ENCODE measurements at places on chromosomes 3 and 15.

- H3K27me3 ChIP-seq = no peaks in the 10 kb centered on the region
- H3K4me3 ChIP-seq = no peak overlapping the region
- DNase-seq = no peak
Measured at GRCh38 chr3:156793400-156793799, 32.8 kb upstream of the LEKR1 start.

DNA sequence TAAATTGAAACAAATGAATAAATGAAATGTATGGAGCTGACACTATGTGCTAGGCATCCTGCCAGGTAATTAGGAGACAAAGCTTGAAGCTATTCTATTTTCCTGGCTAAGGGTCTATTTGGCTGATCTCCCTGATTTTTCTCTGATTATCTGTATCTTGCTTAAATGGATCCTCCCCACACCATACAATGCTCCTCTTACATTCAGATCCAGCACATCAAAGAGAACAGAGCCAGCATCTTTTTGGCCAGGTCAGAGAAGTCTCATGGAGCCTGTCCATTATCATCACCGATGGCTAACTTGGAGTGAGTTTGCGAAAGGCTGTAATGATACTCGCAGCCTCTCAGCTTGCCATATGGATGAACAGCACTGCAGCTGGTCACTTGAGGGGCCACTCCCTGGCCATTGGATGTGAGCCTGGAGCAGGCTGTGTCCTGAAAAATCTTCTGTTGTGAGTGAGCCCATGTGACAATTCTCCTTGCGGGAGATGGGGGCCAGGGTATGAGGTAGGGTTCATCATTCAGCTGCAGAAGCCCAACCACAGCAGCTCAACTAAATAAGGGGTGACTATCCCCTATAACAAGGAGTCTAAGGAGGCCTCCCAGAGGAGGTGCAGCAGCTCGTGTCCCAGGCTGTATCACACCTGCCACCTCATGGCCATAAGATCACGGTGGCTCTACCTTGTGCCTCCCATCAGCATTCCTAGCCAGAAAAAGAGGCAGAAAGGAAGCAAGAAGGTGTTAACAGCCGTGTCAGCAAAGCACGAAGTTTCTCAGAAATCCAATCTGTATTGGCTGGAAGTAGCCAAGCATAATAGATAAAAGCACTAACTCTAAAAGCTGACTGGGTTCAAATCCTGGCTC is 69.3 kb upstream of the ST8SIA2 start:
- DNase-seq = no peak
- H3K27ac ChIP-seq = no peak overlapping the region
- no peaks in the 10 kb centered on the region for H3K27me3 ChIP-seq
- H3K4me1 ChIP-seq = no peaks in the 10 kb centered on the region
- no peaks in the 10 kb centered on the region for H3K36me3 ChIP-seq

DNA sequence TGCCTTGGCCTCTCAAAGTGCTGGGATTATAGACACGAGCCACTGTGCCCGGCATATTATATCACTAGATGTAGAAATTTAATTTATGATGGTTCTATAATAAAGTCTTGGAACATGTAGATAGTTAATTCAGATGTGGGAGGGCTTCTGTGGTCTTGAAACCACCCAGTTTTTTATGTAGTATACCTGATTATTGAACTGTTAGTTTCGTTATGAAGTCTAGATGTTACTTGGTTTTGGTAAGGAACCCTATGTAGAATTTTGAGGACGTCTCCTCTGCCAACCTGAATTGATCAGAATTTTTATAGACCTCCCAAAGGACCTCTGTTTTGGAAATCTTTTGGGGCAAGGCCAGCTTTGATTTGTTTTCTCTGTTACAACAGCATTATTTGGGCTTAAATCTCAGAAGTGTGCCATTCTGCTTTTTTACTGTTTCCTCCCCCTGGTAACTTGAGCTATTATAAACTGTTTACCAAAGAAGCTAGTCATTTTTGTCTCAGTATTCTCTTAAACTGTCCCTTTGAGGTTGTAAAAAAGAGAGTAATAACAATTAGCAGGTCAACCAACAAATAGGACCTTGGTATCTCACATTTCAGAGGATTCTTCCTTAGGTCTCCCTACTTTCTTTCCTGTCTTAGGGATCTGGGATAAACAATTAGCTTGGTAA is 20.8 kb downstream of the AKAP13 start:
- H3K36me3 ChIP-seq = peaks cover 5% of the 10 kb centered on the region
- peaks cover 54% of the 10 kb centered on the region for H3K4me1 ChIP-seq
- no peak overlapping the region for H3K4me3 ChIP-seq

DNA sequence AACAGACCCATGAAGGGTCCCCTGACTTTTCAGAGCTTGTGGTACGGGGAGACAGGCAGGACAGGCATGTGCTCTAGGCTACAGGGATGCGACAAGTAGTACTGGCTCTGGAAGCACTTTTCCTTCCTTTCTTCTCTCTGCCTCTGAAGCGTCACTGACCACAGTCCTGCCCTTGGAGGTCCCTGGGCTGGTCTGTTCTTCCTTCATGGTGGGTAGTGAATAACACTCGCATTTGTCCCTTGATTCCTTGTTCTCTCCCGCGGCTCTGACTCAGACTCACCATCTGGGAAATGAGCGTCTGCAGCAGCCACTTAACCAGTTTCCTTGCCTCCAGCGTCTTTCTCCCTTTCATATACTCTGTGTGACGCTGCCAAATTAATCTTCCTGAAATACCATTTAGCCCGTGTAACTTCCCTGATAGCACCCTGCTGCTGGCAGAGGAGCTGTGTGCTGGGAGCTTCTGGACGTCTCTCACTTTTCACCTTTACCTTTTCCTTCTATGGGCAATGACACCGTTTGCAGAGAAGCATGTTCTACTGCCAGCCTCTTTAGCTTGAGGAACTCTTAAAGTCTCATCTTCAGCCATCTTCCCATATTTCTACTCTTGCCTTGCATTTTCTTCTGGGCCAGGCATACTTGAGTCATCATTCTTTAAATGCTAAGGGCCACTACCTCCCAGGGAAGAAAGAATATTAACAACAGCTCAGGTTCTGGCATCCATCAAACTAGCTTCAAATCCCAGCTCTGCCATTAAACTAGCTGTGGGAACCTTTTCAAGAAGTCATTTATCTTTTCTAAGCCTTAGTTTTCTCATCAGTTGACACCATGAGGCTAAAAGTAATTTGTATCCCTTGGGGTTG is 33.6 kb downstream of the TMEM45A start:
- H3K27me3 ChIP-seq = peaks cover 11% of the 10 kb centered on the region
- no peak for DNase-seq
- no peaks in the 10 kb centered on the region for H3K36me3 ChIP-seq

- peaks cover 39% of the 10 kb centered on the region for H3K36me3 ChIP-seq
- peaks cover 5% of the 10 kb centered on the region for H3K4me1 ChIP-seq
- H3K4me3 ChIP-seq = no peak overlapping the region
- DNase-seq = no peak
Measured at GRCh38 chr3:195693428-195694216, 27.2 kb upstream of the MUC20 start.

DNA sequence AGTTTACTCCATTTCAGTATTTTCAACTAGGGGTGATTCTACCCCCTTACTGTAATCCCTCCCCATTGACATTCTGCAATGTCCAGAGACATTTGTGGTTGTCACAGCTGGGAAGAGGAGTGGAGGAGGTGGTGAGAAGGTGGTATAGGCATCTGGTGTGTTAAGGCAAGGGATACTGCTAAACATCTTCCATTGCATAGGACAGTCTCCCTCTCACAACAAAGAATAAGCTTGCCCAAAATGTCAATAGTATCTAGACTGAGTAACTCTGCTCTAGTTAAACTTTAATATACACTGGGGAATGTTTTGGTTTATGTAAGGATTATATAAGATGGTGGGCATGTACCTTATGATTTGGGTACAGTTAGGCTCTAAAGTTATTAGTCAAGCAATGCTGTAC is 737.6 kb downstream of the ROBO1 start:
- H3K36me3 ChIP-seq = no peaks in the 10 kb centered on the region
- no peak overlapping the region for H3K4me3 ChIP-seq
- no peak for DNase-seq
- H3K27ac ChIP-seq = no peak overlapping the region

- no peaks in the 10 kb centered on the region for H3K4me1 ChIP-seq
- H3K27ac ChIP-seq = no peak overlapping the region
- H3K27me3 ChIP-seq = peaks cover 19% of the 10 kb centered on the region
- H3K4me3 ChIP-seq = no peak overlapping the region
- DNase-seq = no peak
- H3K36me3 ChIP-seq = no peaks in the 10 kb centered on the region
Measured at GRCh38 chr3:133890037-133890436, 5.6 kb downstream of the RAB6B start.

DNA sequence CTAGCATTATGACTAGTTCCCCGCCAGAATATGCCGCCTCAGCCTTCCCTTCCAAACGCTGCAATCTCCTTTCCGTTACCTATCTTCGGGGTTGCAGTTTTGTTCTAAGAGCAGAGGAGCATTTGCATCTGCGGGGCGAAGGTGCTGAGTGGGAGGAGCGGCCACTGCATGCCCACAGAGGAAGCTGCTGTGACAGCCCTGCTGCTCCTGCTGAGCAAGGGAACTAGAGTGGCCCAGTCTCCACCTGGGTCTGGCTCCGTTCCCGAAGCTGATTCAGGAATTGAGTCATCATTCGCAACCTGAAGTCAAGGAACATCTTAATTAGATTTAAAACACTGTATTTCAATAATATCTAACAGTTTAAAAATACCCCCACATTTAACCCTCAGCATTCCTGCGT is 98.2 kb upstream of the TJP1 start:
- peaks cover 33% of the 10 kb centered on the region for H3K27me3 ChIP-seq
- H3K4me1 ChIP-seq = no peaks in the 10 kb centered on the region
- no peaks in the 10 kb centered on the region for H3K36me3 ChIP-seq

DNA sequence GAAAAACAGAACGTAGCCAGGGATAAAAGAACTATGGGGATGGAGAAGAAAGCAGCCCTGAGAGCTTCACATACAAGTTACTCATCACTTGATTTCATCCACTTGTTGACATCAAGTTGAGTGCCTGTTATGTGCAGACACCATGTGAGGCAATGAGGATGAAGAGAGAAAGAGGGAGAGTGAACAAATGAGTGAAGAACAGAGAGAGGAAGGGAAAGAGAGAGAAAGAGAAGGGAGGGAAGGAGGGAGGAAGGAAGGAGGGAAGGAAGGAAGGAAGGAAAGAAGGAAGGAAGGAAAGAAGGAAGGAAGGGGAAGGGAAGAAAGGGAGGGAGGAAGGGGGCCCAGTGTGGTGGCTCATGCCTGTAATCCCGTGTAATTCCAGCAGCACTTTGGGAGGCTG is 72.3 kb upstream of the SMAD3 start:
- H3K4me1 ChIP-seq = no peaks in the 10 kb centered on the region
- no peak overlapping the region for H3K4me3 ChIP-seq
- H3K27me3 ChIP-seq = peaks cover 26% of the 10 kb centered on the region
- H3K27ac ChIP-seq = no peak overlapping the region
- peaks cover under 1% of the 10 kb centered on the region for H3K36me3 ChIP-seq
- DNase-seq = no peak
